ENCODE measurements at places on chromosomes 13 and 19.

DNA sequence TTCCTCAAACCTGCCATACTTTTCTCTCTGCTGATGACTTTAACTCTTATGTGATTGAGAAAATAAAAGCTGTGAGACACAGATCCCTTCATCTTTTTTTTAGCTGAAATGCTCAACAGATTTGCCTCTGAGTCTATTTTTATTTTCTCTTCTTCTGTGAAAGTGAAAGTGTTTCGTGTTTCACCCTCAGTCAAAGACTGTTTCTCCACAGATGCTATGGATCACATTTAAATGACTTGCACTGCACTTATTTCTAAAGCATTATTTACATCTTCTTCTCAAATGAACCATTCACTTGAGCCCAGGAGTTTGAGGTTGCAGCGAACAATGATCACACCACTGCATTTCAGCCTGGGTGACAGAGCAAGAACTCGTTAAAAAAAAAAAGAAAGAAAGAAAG is 890.1 kb upstream of the PCDH20 start:
- DNase-seq, result no peak

GRCh38 chr13:48857576-48857975 is 118.1 kb upstream of the FNDC3A start:
- DNase-seq, result no peak

DNA sequence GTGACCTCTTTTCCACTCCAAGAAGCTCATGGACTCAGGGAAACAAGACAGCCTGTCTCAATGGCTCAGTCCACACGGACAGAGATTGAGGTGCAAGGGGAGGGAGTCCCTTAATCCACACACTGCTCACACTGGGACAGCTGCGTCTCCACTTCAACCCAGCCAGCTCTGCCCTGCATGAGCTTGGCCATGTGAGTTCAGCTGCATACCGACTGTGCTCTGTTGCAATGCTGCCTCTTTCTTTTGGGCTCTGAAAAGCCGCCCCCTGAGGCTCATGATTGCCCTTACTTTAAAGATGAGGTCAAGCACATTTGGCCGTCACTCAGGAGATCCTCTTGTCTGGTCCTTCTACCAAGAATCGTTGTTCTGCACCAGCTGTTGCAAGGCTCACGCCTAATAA is 64.8 kb upstream of the KCTD15 start:
- DNase-seq, result no peak

GRCh38 chr13:98803111-98803561 is 50.7 kb upstream of the SLC15A1 start:
- no peak for DNase-seq

DNA sequence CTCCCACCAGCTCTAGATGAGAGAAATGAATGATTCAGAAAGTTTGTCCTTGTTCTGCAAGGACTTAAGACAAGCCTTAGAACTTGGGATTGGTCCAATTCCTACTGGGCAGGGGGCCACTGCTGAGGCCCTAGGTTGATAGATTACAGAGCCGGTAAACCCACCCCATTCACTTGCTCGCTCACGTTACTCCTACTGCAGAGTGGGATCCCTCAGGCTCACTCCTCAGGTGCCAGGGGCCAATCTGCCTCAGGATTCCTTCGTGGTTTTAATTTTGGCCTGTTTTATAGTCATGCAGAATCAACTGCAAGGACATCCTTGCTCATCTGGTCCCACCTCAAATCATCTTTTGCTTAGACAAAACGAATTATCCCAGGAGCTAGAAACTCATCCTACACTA is 59.0 kb downstream of the SERP2 start:
- no peak for DNase-seq

- no peak for DNase-seq
Observed at GRCh38 chr13:43114504-43114903, 91.1 kb downstream of the DNAJC15 start.

DNA sequence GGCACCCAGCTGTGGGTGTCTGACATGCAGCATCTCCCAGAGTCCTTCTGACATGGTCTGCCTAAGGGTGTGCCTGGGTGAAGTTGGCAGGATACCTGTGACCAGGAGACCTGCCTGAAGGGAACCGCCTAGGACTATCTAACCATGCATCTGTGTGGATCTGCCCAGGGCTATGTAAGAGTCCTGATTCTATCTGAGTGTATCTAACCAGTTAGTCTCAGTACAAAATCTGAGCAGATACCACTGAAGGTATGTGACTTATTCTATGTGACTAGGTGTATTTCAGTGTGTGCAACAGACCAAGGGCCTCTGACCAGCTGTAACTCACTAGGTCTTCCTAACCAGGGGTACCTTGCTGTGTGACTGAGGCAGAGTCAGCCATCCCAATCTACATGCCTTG is 28.2 kb upstream of the FBL start:
- no peak for DNase-seq

- no peak for DNase-seq
Observed at GRCh38 chr19:29705706-29706105, 9.4 kb downstream of the C19orf12 start.

DNA sequence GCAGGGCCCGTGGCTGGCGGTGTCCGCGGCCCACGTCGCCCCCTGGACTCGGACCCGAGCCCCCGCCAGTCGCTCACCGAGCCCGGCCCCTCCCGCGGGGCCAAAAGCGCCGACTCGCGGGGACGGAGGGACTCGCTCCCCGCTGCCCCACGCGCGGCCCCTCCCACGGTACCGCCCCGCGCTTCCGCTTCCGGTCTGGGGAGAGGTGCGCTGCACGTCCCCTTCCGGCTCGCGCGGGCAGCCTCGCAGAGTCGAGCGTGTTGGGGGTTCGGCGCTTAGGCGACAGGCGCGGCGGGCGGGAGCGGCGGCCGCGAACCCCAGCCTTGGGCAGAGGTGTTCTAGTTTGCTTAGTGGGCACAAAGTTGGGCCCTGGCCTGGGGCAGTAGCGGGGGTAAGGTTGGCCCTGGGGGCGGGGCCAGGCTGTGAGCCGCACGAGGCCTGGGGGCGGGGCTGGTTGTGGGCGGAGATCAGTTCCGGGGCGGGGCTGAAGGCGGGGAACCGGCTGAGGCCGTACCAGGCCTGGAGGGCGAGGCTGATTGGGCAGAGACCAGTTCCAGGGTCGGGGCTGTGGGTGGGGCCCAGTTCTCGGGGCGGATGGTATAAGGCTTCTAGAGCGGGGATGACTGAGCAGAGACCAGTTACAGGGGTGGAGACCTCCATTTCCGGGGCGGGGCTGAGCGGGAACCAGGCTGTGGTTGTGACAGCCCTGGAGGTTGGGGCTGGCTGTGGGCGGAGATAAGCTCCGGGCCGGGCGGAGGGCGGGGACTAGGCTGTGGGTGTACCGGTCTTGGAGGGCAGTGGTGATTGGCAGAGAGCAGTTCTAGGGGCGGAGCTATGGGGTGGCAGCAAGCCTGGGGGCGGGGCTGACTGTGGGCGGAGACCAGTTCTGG is at the start of the genes MBD3L1 and ZNF558:
Gene MBD3L1, plus strand, starts transcription at position 246 of the 890 bp plus-strand sequence. CDS start 10,302 bp downstream, outside the sequence.
Gene ZNF558, minus strand, starts transcription at position 173 of the 890 bp plus-strand sequence. CDS start 9,645 bp downstream, outside the sequence.
- DNase-seq, result peak; percentile 74

DNA sequence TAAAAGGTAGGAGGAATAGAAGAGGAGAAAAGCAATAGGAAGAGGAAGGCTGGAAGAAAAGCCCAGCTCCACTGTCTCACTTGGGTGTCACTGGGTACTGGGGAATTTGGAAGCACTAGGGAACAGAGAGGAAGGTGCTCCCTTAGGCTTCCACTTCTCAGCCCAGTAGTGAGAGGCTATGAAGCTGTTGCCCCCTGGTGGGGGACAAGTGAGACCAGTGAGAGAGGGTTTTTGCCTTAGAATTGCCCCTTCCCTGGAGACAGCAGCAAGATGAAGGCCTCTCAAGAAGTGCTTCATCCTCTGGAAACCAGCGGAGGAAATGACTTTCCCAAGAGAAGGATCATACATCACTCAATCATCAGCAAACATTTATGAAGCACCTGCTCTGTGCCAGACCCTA is 4.7 kb upstream of the ZNF606 start:
- no peak for DNase-seq

- no peak for DNase-seq
Observed at GRCh38 chr13:94394723-94395122, 84.8 kb downstream of the DCT start.

GRCh38 chr19:45758921-45759320 is 10.1 kb downstream of the SIX5 start:
- DNase-seq, result no peak

DNA sequence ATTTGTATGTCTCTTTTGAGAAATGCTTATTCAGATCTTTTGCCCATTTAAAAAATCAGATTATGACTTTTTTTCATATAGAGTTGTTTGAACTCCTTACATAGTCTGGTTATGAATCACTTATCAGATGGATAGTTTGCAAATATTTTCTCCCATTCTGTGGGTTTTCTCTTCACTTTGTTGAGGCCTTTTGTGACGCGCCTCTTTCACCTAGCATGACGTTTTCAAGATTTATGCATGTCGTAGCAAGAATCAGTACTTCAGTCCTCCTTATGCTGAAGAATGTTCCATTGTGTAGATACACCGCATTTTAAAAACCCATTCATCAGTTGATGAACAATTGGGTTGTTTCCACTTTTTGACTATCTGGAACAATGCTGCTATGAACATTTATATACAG is 13.4 kb downstream of the PABPC3 start:
- DNase-seq, result no peak

DNA sequence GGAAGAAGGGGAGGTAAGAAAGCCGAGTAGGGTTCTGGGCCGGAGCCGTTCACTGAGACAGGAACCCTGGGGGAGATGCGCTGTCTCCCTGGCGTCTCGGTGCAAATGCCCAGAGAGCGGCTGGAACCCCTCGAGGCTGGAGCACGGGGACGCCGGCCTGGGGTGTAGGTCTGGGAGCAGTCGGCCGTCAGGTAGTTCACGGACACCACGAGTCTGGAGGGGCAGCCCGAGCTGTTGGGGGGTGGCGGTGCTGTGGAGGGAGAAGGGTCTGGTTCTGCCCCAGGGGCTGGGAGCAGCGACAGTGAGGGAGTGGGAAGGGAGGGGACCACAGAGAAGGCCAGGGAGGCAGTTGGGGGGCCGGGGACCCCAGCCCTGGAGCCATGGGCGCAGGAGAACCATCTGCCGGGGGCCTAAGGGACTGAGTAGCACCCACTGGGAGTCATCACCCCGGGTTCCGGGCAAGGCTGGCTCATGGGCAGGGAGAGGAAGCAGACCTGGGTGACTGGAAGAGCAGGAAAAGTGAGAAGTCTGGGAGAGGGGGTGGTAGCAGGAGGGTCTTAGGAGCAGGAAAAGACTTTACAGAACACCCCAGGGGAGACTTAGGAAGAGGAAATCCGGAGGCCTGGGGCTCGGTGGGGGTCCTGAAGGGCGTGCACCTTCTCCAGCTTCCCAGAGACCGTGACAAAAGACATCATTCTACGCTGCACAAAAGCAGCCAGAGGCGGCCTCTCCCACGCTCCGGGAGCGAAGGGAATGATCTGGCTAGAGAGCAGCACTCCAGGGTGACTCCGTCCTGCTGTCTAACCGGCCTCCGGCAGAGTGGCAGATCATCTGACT is 173.1 kb upstream of the SOX1 start:
- no peak for DNase-seq

DNA sequence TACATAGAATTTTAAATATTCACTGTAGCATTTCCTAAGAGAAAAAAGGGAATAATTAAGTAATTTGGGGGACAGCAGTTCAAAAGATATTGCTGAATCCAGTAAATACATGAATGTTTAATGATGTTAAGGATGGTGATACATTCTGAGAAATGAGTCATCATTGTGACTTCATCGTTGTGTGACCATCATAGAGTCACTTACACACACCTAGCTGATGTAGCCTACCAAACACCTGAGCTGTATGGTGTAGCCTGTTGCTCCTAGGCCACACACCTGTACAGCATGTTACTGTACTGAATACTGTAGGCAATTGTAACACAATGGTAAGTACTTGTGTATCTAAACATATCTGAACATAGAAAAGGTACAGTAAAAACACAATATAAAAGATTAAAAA is 34.8 kb downstream of the ATP7B start:
- DNase-seq, result no peak

DNA sequence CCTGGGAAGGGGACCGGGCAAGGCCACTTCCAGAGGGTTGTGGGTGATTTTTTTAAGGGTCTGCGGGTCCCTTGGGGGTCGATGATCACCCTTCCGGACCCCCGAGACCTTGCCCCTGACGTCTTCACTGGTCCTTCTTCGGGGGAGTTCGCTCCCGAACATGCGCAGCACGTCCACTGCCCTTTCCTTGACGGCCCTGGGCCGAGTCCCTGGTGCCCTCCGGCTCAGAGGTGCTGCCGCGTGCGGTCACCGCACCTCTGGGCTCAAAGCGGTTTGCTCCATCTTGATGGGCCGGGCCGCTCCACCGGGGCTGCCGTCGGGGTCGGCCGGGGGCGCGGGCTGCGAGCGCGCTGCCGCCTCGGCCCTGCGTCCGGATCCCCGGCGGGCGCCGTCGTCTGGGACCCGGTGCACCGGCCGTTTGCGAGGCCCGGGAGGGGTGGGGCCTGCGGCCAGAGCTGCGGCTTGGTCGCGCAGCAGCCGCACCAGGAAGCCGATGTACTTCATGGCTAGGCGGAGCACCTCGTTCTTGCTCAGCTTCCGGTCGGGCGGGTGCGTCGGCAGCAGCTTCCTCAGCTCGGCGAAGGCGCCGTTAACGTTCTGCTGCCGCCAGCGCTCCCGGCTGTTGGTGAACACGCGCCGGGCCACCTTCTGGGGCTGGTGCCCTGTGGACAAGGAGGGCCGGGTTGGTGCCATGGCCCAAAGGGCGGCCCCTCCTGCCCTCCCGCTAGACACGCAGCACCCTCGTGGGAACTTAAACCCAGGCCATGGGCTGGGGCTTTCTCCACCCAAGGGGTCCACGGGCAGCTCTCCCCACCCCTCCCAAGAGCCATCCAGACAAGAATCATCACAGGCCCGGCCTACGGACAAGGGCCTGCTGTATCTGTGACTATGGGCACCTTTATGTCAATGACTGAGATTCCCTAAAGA is 3.3 kb downstream of the LYL1 start:
- DNase-seq, result no peak

DNA sequence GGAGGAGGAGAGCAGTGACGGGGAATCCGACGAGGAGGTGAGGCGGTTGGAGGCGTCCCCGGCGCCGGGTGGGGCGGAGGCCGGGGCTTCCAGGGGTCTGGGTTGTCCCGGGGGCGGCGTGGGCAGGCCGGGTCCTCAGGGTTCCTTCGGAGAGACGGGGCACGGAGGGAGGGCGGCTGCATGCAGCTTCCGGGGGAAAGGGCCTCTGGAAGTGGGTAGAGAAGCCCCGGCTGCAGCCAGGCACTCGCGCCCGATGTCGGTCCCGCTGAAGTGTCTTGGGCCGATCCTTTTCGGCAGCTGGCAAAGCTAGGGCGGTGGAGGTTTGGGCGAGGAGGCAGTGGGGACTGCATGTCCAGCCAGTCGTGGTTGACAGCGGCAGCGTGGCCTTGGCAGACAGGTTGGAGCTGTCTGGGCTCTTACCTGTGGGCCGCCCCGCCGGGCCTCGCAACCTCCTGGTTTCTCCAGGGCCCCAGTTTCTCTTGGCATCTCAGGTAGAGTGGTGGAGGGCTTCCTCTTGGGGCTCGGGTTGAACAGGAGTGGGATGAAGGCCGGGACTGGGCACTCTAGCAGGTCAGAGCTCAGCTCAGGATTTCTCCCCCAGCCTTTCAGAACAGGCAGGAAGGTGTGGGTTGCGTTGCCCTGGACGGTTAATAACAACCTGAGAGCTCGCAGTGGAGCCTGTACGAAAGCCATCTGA is 690 bp downstream of the KMT2B start:
- no peak for DNase-seq
